Right ventricle myocardium superior (tissue), 1 donor: ENCODE measurements at places on chromosomes 12 and 14.

DNA sequence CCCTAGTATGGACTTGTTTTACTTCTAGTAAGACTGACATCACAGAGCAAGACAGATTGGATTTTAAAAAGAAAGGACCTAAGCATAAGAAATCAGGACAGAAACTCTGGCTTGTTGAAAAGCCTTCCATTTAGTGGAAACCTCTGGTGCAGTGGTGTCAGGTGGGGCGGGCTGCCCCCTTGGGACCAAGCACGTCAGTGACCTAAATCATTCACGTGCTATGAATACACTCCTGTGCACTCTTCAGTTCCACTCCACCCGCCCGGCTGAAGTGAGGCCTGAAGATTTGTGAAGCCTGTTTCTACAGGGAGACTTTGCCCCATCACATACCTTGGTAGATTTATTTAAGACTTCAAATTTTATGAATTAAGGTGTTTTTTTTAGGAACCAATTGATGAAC, 58.2 kb upstream of the STRN3 start:
- no peak for DNase-seq

- no peak for DNase-seq
These were observed 2.4 kb upstream of the WIF1 start for GRCh38 chr12:65123435-65124063.

GRCh38 chr12:3820122-3820521, 53.1 kb downstream of the PARP11 start:
- DNase-seq, result no peak

- DNase-seq, result no peak
These were observed 631.8 kb downstream of the TMTC2 start for GRCh38 chr12:83318386-83319098.

DNA sequence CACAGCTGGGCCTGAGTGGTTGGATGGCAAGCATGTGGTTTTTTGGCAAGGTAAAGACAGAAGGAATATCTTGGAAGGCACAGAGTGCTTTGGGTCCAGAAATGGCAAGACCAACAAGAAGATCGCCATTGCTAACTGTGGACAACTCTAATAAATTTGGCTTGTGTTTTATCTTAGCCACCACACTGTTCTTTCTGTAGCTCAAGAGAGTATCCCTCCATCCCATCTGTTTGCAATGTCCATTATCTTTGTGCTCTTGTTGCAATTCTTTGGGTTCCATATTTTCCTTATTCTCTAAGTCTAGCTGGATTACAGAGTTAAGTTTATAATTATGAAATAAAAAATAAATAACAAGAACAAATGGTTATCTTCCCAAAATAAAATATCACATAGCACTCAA, 6.7 kb upstream of the DAAM1 start:
- no peak for DNase-seq
